ENCODE measurements at places on chromosomes 4 and X.

GRCh38 chr4:52574036-52574435 lies 85.1 kb downstream of the USP46 start:
- no peak for DNase-seq

DNA sequence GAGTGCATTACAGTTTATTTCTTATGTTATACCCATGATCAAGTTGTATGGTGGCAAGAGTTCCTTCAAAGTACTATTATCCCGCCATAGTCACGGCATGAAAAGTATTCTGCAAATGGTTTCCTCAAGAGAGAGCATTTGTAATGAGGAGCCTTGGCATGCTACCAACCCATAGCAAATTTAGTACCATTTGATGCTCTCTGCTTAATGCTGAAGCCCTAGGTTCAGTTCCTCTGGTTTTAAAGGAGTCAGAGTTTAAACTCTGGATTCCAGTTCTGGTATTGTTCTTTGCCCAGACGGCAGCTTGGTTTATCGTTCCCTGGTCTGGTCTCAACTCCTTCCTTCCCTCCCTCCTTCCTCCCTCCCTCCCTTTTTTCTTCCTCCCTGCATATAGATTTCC lies 371.3 kb downstream of the BMPR1B start:
- no peak for DNase-seq

- DNase-seq: no peak
Measured at GRCh38 chrX:12497832-12498591, 293.2 kb upstream of the PRPS2 start.

DNA sequence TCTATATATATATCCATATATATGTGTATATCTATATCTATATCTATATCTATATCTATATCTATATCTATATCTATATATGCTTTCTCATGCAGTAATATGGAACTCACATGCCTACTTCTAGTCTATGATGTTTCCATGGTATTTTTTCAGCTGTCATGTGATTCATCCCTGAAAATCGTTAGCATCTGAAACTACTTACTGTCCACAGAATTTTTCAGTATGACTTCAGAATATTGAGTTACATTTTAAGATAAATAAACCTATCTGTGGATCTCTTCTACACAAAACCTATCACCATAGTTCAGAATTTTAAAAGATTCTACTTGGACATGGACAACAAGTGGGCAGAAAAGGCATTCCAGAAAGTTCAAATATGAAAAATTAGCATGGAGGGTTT lies 855.1 kb upstream of the INTU start:
- no peak for DNase-seq

- no peak for DNase-seq
Measured at GRCh38 chr4:100907465-100908454, 389.9 kb upstream of the EMCN start.

DNA sequence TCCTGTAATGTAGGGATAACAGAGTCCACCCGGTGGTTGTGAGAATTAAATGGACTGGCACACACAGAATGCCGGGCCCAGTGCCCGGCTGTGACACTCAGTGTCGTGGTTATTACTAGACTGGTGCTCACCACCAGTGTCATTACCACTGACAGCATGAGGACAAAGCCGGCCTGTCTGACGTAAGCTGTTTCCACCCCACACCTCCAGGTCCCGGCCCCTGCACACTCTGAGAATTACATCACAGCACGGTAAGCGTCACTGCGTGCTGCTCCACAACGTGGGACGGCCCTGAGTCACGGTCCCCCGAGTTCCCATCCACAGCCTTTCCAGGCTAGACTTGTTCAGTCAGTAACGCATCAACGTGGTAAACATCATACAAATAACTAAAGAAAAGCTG lies 22.9 kb downstream of the FAT1 start:
- DNase-seq: no peak

DNA sequence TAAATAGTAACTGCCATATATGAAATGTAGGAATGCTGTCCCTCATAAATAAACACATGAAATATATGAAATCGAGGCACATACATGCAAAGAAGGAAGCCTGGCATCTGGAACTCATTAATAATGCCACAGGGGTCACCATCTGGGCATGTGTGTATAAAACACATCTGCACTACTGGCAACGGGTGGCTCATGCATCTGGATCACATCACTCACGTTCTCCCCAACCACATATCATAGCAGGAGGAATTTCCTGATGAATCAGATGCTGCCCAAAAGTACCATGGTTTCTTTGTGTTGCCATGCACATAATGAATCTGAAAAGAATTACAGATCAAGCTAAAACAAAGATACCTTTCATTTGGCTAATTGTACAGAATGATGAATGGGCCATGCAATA lies 28.6 kb downstream of the RNF175 start:
- DNase-seq: no peak

DNA sequence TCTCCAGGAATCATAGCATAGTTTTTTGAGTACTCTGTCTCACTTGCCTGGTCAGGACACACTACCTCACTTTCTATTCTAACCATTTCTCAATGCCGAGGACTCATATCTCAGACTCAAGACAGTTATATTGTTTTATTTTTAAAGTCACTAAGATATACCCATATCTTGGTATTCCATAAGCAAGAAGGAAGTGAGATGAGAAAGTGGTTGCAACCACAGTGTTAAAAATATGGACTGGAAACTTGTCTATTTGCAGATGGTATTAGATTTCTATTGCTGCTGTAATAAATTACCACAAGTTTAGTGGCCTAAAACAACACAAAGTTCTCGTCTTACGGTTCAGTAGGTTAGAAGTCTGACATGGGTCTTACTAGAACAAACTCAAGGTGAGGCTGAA lies 344.8 kb upstream of the MAGEB2 start:
- DNase-seq: no peak

DNA sequence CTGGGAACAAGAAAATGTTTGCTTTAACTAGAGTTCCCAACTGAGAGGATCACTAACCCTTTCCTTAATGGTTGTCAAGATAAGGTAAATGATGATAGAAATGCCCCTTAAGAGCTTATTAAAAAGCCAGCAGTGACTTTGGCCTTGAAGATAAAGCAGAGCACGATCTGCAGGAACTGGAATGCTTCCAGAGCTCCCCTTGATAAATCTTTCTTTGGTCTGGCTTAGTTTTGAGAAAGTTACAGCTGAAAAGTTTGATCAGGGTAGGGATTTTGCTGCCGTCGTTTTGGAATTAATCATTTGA lies 64.0 kb downstream of the PTTG2 start:
- no peak for DNase-seq

- no peak for DNase-seq
Measured at GRCh38 chr4:2650276-2650675, 105.9 kb downstream of the TNIP2 start.

- DNase-seq: no peak
Measured at GRCh38 chr4:148515248-148515647, 73.0 kb upstream of the NR3C2 start.

- DNase-seq: no peak
Measured at GRCh38 chrX:13684361-13684760, 4.6 kb upstream of the RAB9A start.

GRCh38 chrX:11437642-11438379 lies 144.6 kb downstream of the AMELX start:
- no peak for DNase-seq

GRCh38 chr4:653080-653821 lies 20.8 kb downstream of the ATP5ME start:
- no peak for DNase-seq

- no peak for DNase-seq
Measured at GRCh38 chr4:20347531-20347930, 95.8 kb downstream of the SLIT2 start.

GRCh38 chr4:53515076-53515475 lies 76.2 kb downstream of the LNX1 start:
- no peak for DNase-seq

DNA sequence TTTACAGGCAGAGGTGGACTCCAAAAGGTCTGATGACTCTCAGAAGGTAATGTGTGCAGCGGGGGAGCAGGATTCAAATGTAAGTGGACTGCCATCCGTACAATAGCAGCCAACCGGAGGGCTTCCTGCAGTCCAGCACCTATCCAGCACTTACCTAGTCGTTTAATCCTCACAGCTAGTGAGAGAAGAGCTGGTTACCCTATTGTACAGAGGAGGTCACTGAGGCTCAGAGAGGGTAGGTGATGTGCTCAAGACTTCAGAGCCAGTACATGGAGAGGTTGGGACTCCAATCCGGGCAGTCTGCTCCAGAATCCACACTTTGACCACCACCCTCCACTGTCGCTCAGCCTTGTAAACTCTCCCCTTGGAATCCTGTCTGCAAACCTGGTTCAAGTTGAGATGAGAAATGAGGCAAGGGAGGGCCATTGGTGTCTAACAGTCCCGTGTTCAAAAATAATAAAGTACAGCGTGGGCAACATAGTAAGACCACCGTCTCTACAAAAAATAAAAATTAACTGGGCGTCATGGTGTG lies 22.5 kb upstream of the JAKMIP1 start:
- DNase-seq: peak; percentile 72

GRCh38 chrX:119389871-119390501 lies 9.2 kb upstream of the SLC25A43 start:
- no peak for DNase-seq

DNA sequence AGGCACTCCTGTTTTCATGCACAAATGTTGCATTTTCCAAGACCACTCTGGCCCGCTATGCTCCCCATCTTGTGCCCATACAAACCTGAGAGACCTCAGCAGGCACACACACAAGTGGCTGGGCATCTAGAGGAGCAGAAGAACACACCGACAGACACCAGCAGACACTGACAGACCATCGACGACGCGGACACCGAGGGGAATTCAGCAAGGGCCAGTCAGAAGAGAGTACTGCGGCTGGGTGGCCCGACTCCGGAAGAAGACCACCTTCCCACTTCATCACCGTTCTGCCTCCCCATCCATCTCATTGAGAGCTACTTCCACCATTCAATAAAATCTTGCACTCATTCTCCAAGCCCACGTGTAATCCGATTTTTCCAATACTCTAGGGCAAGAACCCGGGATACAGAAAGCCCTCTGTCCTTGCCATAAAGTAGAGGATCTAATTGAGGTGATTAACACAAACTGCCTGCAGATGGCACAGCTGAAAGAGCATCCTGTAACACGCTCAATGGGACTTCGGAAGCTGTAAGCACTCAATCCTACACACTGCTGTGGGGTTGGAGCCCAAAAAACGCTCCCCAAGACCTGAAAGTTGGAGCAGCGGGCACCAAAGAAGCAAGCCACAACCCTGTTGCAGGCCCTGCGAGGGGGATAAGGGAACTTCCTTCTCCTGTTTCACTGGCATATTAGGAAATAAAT lies 780.9 kb downstream of the ARAP2 start:
- DNase-seq: no peak

- no peak for DNase-seq
Measured at GRCh38 chr4:175658661-175659060, 153.4 kb downstream of the GPM6A start.

DNA sequence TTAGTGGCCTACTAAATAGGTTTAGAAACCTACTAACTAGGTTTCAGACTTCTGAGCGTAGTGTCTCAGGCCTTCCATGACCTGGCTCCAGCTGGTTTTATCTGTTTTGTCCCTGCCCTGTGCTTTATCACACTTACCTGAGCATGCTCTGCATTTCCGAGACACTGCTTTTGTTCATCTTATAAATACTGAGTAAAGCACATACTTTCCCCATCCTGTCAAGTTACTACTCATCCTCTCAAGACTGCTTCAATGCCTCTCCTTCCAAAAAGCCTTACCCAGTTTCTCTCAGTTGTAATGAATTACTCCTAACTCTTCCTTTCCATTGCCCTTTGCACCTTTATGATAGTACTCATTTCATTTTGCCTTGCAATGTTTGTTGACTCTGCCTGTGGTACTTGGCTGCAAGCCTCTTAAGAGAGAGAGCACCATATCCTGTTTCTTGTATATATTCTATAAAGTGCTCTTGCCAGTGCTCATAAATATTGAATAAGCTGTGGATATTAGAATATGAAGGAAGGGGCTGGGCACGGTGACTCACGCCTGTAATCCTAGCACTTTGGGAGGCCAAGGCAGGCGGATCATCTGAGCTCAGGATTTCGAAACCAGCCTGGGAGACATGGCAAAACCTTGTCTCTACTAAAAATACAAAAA lies 34.4 kb downstream of the SLAIN2 start:
- DNase-seq: peak; percentile 85

- no peak for DNase-seq
Measured at GRCh38 chrX:70998411-70999027, 67.6 kb upstream of the SLC7A3 start.

DNA sequence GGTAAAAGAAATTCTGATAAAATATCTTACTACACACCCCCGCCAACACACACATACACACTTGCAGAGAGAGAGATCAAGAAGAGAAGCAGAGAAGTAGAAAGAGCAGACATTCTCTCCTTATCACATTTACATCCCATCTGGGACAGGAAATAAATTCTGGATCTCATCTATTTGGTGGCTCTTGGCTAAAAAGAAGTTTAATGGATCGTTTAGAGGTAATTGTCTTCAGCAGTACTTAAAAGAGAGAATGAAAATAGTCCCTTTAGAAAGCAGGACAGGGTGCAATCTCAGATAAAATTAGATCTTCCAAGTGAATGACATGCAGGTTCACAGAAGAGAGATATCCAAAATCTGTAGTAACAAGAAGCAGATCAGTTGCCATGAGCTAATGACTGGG lies 1392.5 kb downstream of the RAPGEF2 start:
- DNase-seq: no peak

DNA sequence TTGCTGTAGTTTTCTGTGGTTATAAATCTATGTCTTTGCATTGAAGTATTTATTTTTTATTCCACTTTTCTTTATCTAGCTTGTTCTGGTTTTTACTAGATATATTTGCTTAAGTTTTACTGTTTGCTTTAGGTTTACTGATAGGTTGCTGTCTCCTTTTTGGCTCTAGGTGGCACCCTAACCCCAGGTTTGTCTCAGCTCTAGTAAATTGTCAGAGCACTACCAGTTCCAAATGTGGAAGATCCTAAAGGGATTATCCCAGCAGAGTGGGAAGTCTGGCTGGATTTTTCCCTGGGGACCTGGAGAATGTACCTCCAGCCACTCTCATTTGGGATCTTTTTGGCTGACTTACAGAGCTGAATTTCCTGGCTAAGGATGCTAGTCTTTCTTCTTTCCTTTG lies 106.1 kb downstream of the PBDC1 start:
- peak; percentile 0 for DNase-seq

DNA sequence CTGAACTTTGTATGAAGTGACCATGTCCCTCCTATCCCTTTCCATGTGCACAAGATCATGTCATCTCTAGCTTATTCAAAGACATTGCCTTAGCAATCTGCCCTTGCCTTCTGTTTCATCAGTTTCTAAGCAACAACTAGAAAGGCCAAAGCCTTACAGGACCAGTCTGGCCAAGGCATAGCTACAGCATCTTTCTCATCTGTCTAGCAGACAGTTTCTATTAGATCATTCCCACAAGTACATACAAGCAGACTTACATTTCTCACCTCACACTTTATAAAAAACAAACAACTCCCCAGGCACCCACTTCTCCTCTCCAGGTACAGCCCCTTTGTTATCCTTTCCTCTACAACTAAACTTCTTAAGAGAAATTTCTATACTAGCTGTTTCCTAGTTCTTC lies 188.7 kb upstream of the AADAT start:
- no peak for DNase-seq

Data from NCI-H2029 treated with DMSO at 0.1 percent for 48 hours (cell line).